ENCODE measurements at places on chromosomes 7 and 10. TPM values are rescaled to one million over a fixed set of nuclear protein-coding genes. Genes with fewer than 3 reads are reported as not detected.

PKD2L1 gene
- not detected for total RNA-seq

CDC14C gene
- total RNA-seq, result not detected

ANKRD1 gene
- 34.6 TPM for total RNA-seq

FBXL13 gene
- total RNA-seq, result 0.64 TPM

OGA gene
- total RNA-seq, result 86.6 TPM

DEPP1 gene
- total RNA-seq, result 2.9 TPM

ADIRF gene
- 0.64 TPM for total RNA-seq

SCART1 gene
- total RNA-seq, result 7.9 TPM

HOXA7 gene
- not detected for total RNA-seq

NPFFR1 gene
- total RNA-seq, result not detected

CDK1 gene
- total RNA-seq, result 64.7 TPM

NPC1L1 gene
- 0.03 TPM for total RNA-seq

DNAJB9 gene
- total RNA-seq, result 54.8 TPM

CFAP70 gene
- total RNA-seq, result 0.11 TPM

AKR1C1 gene
- 2.2 TPM for total RNA-seq

OAT gene
- 89.8 TPM for total RNA-seq

FAM25G gene
- not detected for total RNA-seq

CHAT gene
- not detected for total RNA-seq

DPP6 gene
- total RNA-seq, result not detected

TMEM273 gene
- not detected for total RNA-seq

LAMB4 gene
- total RNA-seq, result 0.08 TPM

MGAM2 gene
- 3.9 TPM for total RNA-seq

KCNMA1 gene
- total RNA-seq, result 13.5 TPM

ZNF239 gene
- total RNA-seq, result 1.7 TPM

CUZD1 gene
- 0.72 TPM for total RNA-seq

TUBB8 gene
- total RNA-seq, result not detected

PBLD gene
- total RNA-seq, result 0.87 TPM

EGR2 gene
- 0.34 TPM for total RNA-seq

CEP55 gene
- total RNA-seq, result 62.9 TPM

ABCB1 gene
- 8.6 TPM for total RNA-seq

PRRT4 gene
- 0.05 TPM for total RNA-seq

VSTM4 gene
- not detected for total RNA-seq

C10orf71 gene
- total RNA-seq, result not detected

RPA3 gene
- total RNA-seq, result 49.9 TPM

SORBS1 gene
- 3.1 TPM for total RNA-seq

IFRD1 gene
- total RNA-seq, result 80.7 TPM

SLC25A40 gene
- 7.5 TPM for total RNA-seq

IL2RA gene
- total RNA-seq, result not detected

DPYSL4 gene
- not detected for total RNA-seq

COBL gene
- total RNA-seq, result 5.0 TPM

VWC2 gene
- not detected for total RNA-seq

CCDC136 gene
- total RNA-seq, result 19.4 TPM

CYTH3 gene
- total RNA-seq, result 33.5 TPM

JCAD gene
- total RNA-seq, result under 0.01 TPM

TMEM243 gene
- total RNA-seq, result 42.4 TPM

ZNF467 gene
- total RNA-seq, result 0.34 TPM

EBLN1 gene
- total RNA-seq, result not detected

SCIN gene
- total RNA-seq, result 0.23 TPM

TLL2 gene
- 0.32 TPM for total RNA-seq

PVRIG gene
- not detected for total RNA-seq

PDE6C gene
- total RNA-seq, result not detected
